CD4-positive, alpha-beta T cell (primary cell): ENCODE measurements at places on chromosomes 3 and 15.

DNA sequence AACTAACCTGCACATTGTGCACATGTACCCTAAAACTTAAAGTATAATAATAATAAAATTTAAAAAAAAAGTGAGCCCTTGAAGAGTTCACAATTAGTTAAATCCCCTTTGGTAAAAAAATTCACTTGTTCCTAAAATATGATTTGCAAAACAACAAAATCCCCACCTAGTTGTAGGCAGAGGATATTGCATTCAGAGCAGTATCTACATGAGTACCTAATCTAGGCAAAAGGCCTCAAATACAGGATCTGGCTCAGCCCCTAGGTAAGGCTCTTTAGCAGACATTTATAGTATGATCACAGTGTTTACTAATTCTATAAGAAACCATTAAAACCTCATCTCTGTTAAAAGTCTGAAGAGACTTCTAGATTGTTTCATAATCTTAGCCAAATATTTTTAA is 89.3 kb upstream of the CCDC80 start:
- no peak overlapping the region for H3K4me3 ChIP-seq
- no peak overlapping the region for H3K27ac ChIP-seq
- DNase-seq, result no peak
- no peaks in the 10 kb centered on the region for H3K36me3 ChIP-seq
- H3K4me1 ChIP-seq, result peaks cover 7% of the 10 kb centered on the region
- H3K27me3 ChIP-seq, result no peaks in the 10 kb centered on the region

GRCh38 chr15:57134851-57135250 is 216.4 kb downstream of the TCF12 start:
- no peak overlapping the region for H3K4me3 ChIP-seq
- DNase-seq, result no peak
- no peaks in the 10 kb centered on the region for H3K27me3 ChIP-seq
- no peaks in the 10 kb centered on the region for H3K36me3 ChIP-seq
- H3K4me1 ChIP-seq, result peaks cover 2% of the 10 kb centered on the region

DNA sequence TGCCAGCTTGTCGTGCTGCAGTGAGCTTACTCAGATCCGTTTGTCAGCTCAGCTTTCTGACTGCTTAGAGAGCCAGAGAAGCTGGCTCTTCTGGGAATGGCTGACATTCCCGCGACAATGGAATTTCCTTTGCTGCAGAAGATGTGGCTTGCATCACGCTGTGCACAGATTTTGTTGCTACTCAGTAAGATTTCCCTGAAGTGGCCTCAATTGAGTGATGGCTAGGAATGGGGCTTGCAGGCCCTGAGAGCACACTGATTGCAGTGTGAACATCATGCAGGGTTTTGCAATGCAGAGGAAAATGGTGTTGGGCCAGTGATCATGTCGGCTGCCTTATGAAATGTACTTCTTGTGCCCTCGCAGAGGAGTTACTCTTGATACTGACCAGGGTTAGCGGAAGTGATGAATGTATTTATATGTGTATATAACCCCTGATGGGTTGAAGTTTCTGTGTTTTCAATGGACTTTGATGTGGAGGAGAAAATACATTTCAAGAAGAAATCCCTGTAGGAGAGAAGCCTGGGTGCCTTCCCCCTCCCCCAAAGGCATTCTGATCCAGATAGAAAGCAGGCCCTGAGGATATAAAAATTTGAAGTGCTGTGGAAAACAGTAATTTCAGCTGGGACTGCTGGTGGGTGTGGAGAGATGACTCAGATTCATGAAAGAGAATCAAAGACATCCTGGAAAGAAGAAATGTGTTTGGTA is 102.5 kb upstream of the PDZRN3 start:
- no peaks in the 10 kb centered on the region for H3K4me1 ChIP-seq
- no peak overlapping the region for H3K27ac ChIP-seq
- H3K4me3 ChIP-seq, result no peak overlapping the region

DNA sequence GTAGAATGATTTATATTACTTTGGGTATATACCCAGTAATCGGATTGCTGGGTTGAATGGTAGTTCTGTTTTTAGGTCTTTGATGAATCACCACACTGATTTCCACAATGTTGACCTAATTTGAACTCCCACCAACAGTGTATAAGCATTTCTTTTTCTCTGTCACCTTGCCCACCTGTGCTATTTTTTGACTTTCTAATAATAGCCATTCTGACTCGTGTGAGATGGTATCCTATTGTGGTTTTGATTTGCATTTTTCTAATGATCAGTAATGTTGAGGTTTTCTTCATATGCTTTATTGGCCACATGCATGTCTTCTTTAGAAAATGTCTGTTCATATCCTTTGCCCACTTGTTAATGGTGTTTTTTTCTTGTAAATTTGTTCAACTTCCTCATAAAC is 340.8 kb downstream of the PLOD2 start:
- DNase-seq, result no peak
- no peaks in the 10 kb centered on the region for H3K4me1 ChIP-seq
- no peak overlapping the region for H3K27ac ChIP-seq
- no peak overlapping the region for H3K4me3 ChIP-seq
- H3K27me3 ChIP-seq, result no peaks in the 10 kb centered on the region
- H3K36me3 ChIP-seq, result no peaks in the 10 kb centered on the region

GRCh38 chr15:68054628-68055223 is 611 bp downstream of the PIAS1 start:
- peak overlapping the region; percentile 94 for H3K4me3 ChIP-seq
- H3K4me1 ChIP-seq, result peaks cover 23% of the 10 kb centered on the region
- H3K27me3 ChIP-seq, result no peaks in the 10 kb centered on the region

DNA sequence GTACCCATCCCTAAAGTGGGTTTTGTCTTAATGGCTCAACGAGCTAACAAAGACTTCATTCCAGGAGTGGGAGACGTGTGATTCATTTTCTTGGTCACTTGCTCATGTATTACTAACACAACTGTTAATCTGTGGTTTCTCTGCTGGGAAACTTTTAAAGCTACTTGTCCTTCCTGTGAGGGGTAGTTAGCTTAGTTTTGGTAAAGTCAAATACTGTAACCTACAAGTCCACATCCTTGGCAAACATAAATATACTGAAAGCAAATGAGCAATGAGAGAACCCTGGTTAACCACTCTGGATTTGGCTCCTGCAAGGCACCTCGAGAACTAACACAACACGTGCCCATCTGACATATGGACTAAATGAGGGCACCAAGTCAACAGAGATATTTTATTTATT is 19.9 kb downstream of the NOX5 start:
- peaks cover 20% of the 10 kb centered on the region for H3K27me3 ChIP-seq
- no peak for DNase-seq
- no peak overlapping the region for H3K27ac ChIP-seq
- peaks cover 6% of the 10 kb centered on the region for H3K4me1 ChIP-seq
- no peak overlapping the region for H3K4me3 ChIP-seq
- no peaks in the 10 kb centered on the region for H3K36me3 ChIP-seq

- peaks cover 4% of the 10 kb centered on the region for H3K27me3 ChIP-seq
- H3K4me3 ChIP-seq, result no peak overlapping the region
- no peak overlapping the region for H3K27ac ChIP-seq
- no peaks in the 10 kb centered on the region for H3K36me3 ChIP-seq
- H3K4me1 ChIP-seq, result no peaks in the 10 kb centered on the region
These were observed 31.7 kb upstream of the MNS1 start for GRCh38 chr15:56496635-56497034.

GRCh38 chr15:52683580-52683979 is 4.4 kb upstream of the ATOSA start:
- no peaks in the 10 kb centered on the region for H3K36me3 ChIP-seq
- no peak for DNase-seq
- no peak overlapping the region for H3K4me3 ChIP-seq

DNA sequence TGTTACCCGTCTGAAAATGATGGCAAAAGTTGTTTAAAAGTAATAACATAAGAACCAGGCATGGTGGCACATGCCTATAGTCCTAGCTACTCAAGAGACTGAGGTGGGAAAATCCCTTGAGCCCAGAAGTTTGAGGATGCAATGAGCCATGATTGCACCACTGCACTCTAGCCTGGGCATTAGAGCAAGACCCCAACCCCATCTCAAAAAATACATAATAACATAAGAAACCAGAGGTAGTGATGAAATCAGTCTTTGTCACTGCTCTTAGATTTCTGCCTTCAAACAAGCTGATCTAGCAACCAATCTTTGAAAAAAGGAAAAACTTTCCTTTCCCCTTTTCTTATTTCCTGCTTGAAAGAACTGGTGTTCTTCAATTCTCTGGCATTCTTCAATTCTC is 71.3 kb downstream of the TMCC1 start:
- no peaks in the 10 kb centered on the region for H3K27me3 ChIP-seq
- no peak overlapping the region for H3K27ac ChIP-seq
- H3K4me3 ChIP-seq, result no peak overlapping the region
- DNase-seq, result no peak
- H3K4me1 ChIP-seq, result no peaks in the 10 kb centered on the region

DNA sequence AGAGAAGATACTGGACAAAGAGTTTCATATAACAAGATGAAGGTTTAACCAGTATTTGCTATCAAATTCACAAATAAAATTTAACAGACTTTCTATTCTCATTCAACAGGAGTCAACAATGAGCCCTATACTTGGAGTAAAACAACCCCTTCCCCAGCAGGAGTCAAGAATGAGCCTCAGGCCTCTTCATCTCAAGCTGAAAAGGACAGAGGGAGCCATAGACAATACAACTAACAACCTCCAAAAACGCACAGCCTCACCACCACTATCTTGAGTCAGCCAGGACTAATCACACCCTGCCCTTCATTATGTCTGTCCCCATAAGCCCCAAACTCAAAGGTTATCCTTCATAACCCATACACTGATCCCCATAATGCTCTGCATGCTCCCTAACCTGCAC is 36.4 kb downstream of the ETFA start:
- peaks cover 64% of the 10 kb centered on the region for H3K36me3 ChIP-seq
- no peak for DNase-seq
- no peak overlapping the region for H3K4me3 ChIP-seq
- H3K27ac ChIP-seq, result no peak overlapping the region

DNA sequence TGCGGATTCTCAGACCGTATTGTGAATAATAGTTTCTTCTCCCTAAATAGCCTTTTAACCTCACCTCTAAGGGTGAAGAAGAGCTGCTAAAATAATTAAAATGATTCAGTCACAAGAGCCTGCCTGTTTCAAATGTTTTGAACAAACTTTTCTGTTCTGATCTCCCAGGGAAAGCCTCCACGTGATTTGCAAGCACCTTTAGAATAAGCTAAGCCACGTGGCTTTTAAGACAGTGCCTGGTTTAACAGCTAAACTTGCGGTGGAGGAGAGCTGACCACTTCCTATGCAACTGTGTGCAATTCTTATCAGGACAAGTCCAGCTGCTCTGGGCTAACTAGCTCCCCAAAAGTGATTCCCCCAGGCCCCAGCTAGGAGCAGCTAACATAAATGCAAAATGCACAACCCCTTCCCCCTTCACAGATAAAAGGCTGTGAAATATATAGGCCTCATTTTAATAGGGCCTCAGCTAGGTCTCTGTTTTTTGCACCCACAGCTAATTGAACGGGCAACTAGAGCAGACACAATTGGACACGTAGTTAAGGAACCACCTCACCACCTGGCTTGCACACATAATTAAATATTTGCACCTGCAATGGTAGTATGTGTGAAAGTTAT is 401.2 kb upstream of the NR2F2 start:
- no peak overlapping the region for H3K27ac ChIP-seq
- H3K36me3 ChIP-seq, result no peaks in the 10 kb centered on the region
- no peaks in the 10 kb centered on the region for H3K27me3 ChIP-seq
- DNase-seq, result no peak
- H3K4me3 ChIP-seq, result no peak overlapping the region

- H3K4me1 ChIP-seq, result no peaks in the 10 kb centered on the region
- H3K27me3 ChIP-seq, result no peaks in the 10 kb centered on the region
- H3K4me3 ChIP-seq, result no peak overlapping the region
These were observed 27.4 kb downstream of the RAD51 start for GRCh38 chr15:40722354-40722753.

GRCh38 chr3:168812234-168812633 is 716.5 kb upstream of the GOLIM4 start:
- no peak overlapping the region for H3K27ac ChIP-seq
- no peaks in the 10 kb centered on the region for H3K27me3 ChIP-seq
- no peak for DNase-seq
- H3K4me3 ChIP-seq, result no peak overlapping the region

DNA sequence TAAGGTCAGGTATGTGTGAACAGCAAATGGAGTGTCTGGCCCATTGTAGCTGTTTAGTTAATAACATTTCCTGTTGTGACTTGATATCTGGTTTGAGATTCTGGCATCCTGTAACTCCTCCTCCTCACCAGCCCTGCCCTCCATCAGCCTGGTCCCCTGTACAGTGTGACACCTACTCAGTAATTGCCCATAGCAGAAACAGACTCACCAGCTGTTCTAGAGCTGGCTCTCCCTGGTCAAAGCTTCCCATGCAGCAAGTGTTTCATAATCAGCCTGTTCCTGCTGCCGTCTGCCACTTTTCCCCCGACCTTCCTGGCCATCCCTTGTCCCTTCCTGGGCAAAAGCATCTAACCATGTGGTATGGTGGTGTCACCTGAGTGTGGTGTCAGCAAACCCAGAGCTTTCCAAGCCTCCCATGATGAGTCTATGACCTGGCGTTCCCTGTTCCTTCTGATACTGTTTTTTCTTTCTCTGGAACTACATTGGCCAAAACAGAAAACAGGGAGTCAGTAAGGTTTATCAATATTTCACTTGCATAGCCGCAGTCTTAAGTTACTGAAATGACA is 55.4 kb downstream of the B3GALNT1 start:
- H3K4me1 ChIP-seq, result no peaks in the 10 kb centered on the region
- no peaks in the 10 kb centered on the region for H3K36me3 ChIP-seq
- H3K27me3 ChIP-seq, result no peaks in the 10 kb centered on the region
- H3K4me3 ChIP-seq, result no peak overlapping the region

GRCh38 chr3:133588035-133588434 is 14.5 kb downstream of the CDV3 start:
- no peaks in the 10 kb centered on the region for H3K4me1 ChIP-seq
- DNase-seq, result no peak
- no peak overlapping the region for H3K4me3 ChIP-seq

- H3K36me3 ChIP-seq, result no peaks in the 10 kb centered on the region
- H3K27ac ChIP-seq, result no peak overlapping the region
- DNase-seq, result no peak
- H3K27me3 ChIP-seq, result no peaks in the 10 kb centered on the region
These were observed 134.6 kb downstream of the PEAK1 start for GRCh38 chr15:77285057-77285997.

- no peak overlapping the region for H3K27ac ChIP-seq
- H3K36me3 ChIP-seq, result no peaks in the 10 kb centered on the region
- H3K27me3 ChIP-seq, result no peaks in the 10 kb centered on the region
These were observed 8.2 kb upstream of the SNTN start for GRCh38 chr3:63644212-63644797.

DNA sequence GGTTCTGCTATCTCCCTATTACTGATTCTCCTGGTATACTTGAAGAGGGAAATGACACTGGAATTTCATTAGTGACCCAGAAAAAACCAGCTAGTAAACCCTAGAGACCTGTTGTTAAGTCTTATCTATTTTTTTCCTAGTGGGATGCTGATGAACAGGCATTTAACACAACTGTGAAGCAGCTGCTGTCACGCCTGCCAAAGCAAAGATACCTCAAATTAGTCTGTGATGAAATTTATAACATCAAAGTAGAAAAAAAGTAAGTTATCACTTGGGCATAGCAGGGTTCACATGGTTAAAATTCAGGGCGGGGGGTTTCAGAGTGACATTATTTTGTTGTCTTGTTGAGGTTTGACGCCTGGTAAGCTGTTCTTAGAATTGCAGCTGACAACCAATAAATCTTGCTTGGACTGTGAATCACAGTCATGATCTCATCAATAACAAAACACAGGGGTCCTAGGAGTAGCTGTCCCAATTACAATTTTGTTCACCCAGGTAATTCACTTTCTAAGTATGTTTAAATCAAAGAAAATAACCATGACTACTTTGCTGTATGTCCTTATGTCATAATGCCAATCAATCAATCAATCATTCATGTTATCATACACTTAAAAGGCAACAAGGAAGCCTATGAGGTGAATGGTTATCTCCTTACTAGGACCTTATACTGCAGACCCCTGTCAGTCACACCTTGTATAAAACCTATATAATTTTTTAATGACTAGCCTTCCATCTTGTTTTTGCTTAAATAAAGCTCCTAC is 4.6 kb downstream of the SRP14 start:
- no peak overlapping the region for H3K27ac ChIP-seq
- H3K36me3 ChIP-seq, result peaks cover 73% of the 10 kb centered on the region
- no peak overlapping the region for H3K4me3 ChIP-seq
- DNase-seq, result no peak
